Sigmoid colon (tissue), 7 donors: ENCODE measurements at places on chromosomes 2 and 18.

- H3K27ac ChIP-seq = peak overlapping the region; percentile 73
- H3K4me3 ChIP-seq = peak overlapping the region; percentile 7
- DNase-seq = peak; percentile 88
- H3K36me3 ChIP-seq = no peaks in the 10 kb centered on the region
- no peaks in the 10 kb centered on the region for H3K4me1 ChIP-seq
Observed at GRCh38 chr2:237156031-237156856, 70.6 kb downstream of the COPS8 start.

- no peak overlapping the region for H3K27ac ChIP-seq
- H3K36me3 ChIP-seq = no peaks in the 10 kb centered on the region
- no peak for DNase-seq
- no peak overlapping the region for H3K4me3 ChIP-seq
- H3K27me3 ChIP-seq = no peaks in the 10 kb centered on the region
Observed at GRCh38 chr2:202152104-202152715, 79.2 kb downstream of the KIAA2012 start.

- no peak for DNase-seq
- no peaks in the 10 kb centered on the region for H3K36me3 ChIP-seq
- no peaks in the 10 kb centered on the region for H3K4me1 ChIP-seq
- peak overlapping the region; percentile 66 for H3K27ac ChIP-seq
Observed at GRCh38 chr2:37809525-37809924, 115.6 kb upstream of the RMDN2 start.

DNA sequence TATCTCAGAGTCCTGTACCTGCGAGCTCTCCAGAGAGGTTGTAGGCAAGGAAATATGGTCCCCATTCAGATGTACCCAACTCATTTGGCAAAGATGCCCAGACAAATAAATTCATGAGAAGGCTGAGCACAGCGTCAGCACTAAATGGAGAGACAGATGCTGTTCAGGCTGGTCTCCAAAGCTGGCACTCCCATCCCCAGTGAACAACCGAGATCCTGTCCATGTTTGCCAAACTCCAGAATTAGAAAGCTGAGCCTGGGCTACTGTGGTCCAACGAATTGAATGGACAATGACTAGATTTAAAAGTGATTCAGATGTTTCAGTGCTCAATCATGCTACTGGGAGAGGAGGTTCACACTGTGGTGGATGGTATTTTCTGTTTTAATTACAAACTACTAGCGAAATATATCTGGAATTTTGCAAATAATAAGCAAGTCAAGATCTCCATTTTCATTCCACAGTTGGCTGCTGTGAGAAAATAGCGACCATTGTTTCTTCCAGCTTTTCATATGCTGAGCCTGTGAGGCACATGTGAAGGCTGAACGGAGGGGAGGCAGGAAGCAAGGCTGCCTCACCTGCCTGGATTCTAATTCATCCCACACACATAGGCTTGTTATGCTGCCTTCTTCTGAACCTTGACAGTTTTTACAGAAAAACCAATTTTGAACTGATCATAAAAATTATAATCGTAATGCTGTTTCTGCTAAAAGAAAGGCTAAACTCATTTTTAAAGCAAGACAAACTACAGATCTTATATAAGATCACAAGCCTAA is 22.6 kb upstream of the DAPL1 start:
- H3K36me3 ChIP-seq = no peaks in the 10 kb centered on the region
- DNase-seq = no peak
- no peak overlapping the region for H3K27ac ChIP-seq
- H3K27me3 ChIP-seq = no peaks in the 10 kb centered on the region

- no peaks in the 10 kb centered on the region for H3K36me3 ChIP-seq
- H3K27me3 ChIP-seq = no peaks in the 10 kb centered on the region
- peaks cover 15% of the 10 kb centered on the region for H3K4me1 ChIP-seq
- no peak overlapping the region for H3K27ac ChIP-seq
- DNase-seq = no peak
- H3K4me3 ChIP-seq = no peak overlapping the region
Observed at GRCh38 chr2:58991357-58991756, 750.2 kb upstream of the FANCL start.

GRCh38 chr2:182422864-182423263 is 4.0 kb downstream of the PDE1A start:
- H3K36me3 ChIP-seq = no peaks in the 10 kb centered on the region
- peak overlapping the region; percentile 76 for H3K27ac ChIP-seq
- peak overlapping the region; percentile 11 for H3K4me3 ChIP-seq
- H3K27me3 ChIP-seq = no peaks in the 10 kb centered on the region
- DNase-seq = no peak
- no peaks in the 10 kb centered on the region for H3K4me1 ChIP-seq

GRCh38 chr18:7072593-7072992 is 45.0 kb downstream of the LAMA1 start:
- H3K27ac ChIP-seq = no peak overlapping the region
- H3K27me3 ChIP-seq = no peaks in the 10 kb centered on the region
- H3K4me1 ChIP-seq = no peaks in the 10 kb centered on the region
- no peak for DNase-seq

DNA sequence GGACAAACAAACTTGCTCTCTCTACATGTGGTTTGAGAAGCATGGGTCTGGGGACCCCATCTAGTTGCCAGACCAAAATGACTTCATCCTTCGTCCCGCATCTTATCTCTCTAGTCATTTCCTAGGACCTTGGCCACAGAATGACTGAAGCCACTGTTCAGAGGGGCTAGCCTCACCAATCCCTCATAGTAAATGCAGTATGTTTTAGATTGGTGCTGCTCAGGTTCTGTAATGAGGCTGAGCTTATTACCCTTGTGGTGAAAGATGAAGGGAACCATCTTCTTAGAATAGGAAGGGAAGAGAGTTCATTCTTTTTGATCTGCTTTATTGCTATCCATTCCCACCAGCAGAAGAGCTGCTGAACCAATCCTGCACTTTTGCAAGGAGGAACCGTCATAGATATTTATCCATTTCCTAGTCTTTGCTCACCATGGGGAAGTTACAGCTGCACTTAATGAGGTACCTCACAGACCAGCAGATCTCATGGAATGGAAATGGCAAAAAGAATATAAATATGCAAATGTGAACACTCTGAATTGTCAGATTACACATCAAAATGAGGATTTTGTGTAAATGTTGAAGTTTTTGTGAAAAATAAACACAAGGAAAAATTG is 436.7 kb downstream of the LPIN1 start:
- no peak overlapping the region for H3K27ac ChIP-seq
- no peak overlapping the region for H3K4me3 ChIP-seq
- peaks cover 6% of the 10 kb centered on the region for H3K4me1 ChIP-seq
- no peaks in the 10 kb centered on the region for H3K27me3 ChIP-seq
- no peak for DNase-seq
- no peaks in the 10 kb centered on the region for H3K36me3 ChIP-seq

DNA sequence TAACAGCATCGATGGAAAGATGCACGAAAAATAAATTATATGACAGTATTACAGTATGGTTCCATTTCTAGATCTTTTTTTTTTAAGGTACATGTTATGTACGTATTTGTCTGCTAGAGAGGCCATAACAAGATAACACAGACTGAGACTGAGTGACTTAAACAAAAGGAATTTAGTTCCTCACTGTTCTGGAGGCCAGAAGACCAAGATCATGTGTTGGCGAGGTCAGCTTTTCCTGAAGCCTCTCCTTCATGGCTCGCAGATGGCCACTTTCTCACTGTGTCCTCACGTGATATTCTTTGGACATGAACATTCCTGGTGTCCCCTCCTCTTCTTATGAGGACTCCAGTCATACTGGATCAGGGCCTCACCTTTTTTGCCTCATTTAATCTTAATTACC is 177.4 kb downstream of the CAPN13 start:
- H3K4me1 ChIP-seq = no peaks in the 10 kb centered on the region
- H3K27ac ChIP-seq = no peak overlapping the region
- H3K27me3 ChIP-seq = no peaks in the 10 kb centered on the region
- DNase-seq = no peak

GRCh38 chr2:144357623-144358373 is 162.1 kb downstream of the ZEB2 start:
- DNase-seq = no peak
- no peak overlapping the region for H3K4me3 ChIP-seq
- H3K36me3 ChIP-seq = no peaks in the 10 kb centered on the region
- no peak overlapping the region for H3K27ac ChIP-seq
- no peaks in the 10 kb centered on the region for H3K27me3 ChIP-seq

DNA sequence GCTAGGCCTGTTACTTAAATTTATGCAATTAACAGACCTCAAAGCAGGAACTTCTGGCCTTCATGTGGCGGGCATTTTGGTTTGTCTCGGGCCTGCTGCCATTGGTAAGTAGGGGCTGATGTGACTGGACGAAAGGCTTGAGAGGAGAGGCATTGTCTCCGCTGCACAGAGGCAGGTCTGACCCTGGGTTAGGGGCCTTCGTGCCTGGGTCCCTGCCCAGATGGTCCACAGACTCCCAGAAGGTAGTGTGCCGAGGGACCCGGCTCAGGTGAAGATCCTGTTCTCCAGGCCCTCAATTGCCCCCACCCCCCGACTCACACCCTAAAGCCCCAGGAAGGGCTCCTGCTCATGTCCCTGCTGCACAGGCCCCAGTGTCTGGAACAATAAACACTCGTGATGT is 764.9 kb downstream of the TMEM182 start:
- H3K4me3 ChIP-seq = no peak overlapping the region
- no peaks in the 10 kb centered on the region for H3K27me3 ChIP-seq
- no peaks in the 10 kb centered on the region for H3K36me3 ChIP-seq

GRCh38 chr18:36756242-36756641 is 72.6 kb downstream of the TPGS2 start:
- no peak for DNase-seq
- H3K36me3 ChIP-seq = peaks cover 8% of the 10 kb centered on the region
- H3K4me3 ChIP-seq = no peak overlapping the region
- H3K27ac ChIP-seq = no peak overlapping the region

GRCh38 chr18:5543773-5544389 is at the start of gene EPB41L3:
Gene EPB41L3 (minus strand): TSS chr18:5543997. CDS start chr18:5489183, 54,814 bp downstream.
- peaks cover 14% of the 10 kb centered on the region for H3K27me3 ChIP-seq
- DNase-seq = peak; percentile 84
- H3K36me3 ChIP-seq = no peaks in the 10 kb centered on the region
- H3K4me1 ChIP-seq = peaks cover 15% of the 10 kb centered on the region
- peak within 1 kb of the TSS; percentile 79 for H3K27ac ChIP-seq
- peak within 1 kb of the TSS; percentile 78 for H3K4me3 ChIP-seq

GRCh38 chr2:120825370-120826259 is 89.9 kb downstream of the GLI2 start:
- H3K27me3 ChIP-seq = no peaks in the 10 kb centered on the region
- H3K4me3 ChIP-seq = no peak overlapping the region
- peaks cover 41% of the 10 kb centered on the region for H3K4me1 ChIP-seq

DNA sequence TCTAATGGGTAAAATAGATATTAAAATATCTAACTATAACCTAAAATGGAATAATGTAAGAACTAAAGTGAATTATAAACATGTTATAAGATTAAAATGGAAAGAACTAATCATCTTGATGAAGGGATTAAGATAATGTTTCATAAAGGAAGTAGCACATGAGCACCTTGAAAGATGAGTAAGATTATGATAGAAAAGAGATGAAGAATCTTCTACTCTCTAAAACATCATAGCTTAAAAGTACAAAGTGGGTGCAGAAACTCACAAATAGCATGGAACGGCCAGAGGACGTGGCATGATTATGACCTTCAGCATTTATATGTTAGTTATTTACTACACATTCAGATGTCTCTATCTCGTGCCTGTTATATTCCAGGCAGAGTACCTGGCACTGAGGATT is 76.2 kb upstream of the COL5A2 start:
- H3K27ac ChIP-seq = no peak overlapping the region
- peaks cover 15% of the 10 kb centered on the region for H3K4me1 ChIP-seq
- no peaks in the 10 kb centered on the region for H3K36me3 ChIP-seq
- no peaks in the 10 kb centered on the region for H3K27me3 ChIP-seq
- no peak overlapping the region for H3K4me3 ChIP-seq

DNA sequence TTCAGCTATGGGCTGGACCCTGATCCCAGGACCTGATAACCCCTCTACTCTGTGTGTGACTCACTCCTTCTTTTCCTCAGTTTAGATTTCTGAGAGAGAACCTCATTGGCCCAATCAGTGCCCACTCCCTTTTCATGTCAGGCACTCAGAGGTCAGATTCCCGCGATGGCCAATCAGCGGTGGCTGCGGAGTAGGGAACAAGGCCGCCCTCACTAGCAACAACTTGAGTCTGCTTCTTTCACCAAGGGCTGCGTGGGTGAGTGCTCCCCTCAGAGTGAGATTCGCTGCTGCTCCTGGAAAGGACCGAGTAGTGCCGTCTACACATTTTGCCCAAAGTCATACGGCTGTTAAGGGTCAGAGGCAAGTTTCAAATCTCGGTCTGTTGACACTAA is 34.7 kb downstream of the NPPC start:
- H3K27ac ChIP-seq = no peak overlapping the region
- peaks cover 4% of the 10 kb centered on the region for H3K27me3 ChIP-seq
- no peaks in the 10 kb centered on the region for H3K36me3 ChIP-seq
- DNase-seq = no peak

DNA sequence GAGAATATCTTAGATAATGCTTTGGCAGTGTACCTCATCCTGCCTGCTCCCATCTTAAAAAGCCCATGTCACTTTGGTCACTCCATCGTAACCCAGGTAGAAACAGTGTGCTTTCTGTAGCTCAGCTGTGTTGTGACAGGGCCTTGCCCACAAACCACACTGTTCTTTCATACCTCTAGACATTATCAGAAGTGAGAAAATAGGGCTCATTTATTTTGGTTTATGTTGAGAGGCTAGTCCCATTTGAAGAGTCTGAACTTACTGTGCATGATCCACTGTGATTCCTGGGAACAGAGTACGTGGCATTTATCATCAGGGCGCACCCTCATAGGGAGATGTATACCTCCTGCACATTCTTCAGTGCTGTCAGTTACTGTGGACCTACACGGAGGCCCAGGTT is 69.7 kb downstream of the FEZ2 start:
- H3K4me3 ChIP-seq = no peak overlapping the region
- no peak overlapping the region for H3K27ac ChIP-seq
- no peak for DNase-seq
- H3K27me3 ChIP-seq = no peaks in the 10 kb centered on the region

GRCh38 chr2:63658176-63658968 is 69.6 kb downstream of the MDH1 start:
- DNase-seq = no peak
- no peaks in the 10 kb centered on the region for H3K4me1 ChIP-seq
- no peaks in the 10 kb centered on the region for H3K36me3 ChIP-seq
- H3K27ac ChIP-seq = no peak overlapping the region
- no peak overlapping the region for H3K4me3 ChIP-seq

GRCh38 chr2:586641-587076 is 90.5 kb downstream of the TMEM18 start:
- no peaks in the 10 kb centered on the region for H3K4me1 ChIP-seq
- H3K4me3 ChIP-seq = no peak overlapping the region
- no peaks in the 10 kb centered on the region for H3K27me3 ChIP-seq
- no peak overlapping the region for H3K27ac ChIP-seq

- H3K27me3 ChIP-seq = no peaks in the 10 kb centered on the region
- H3K36me3 ChIP-seq = no peaks in the 10 kb centered on the region
- no peak overlapping the region for H3K27ac ChIP-seq
- DNase-seq = no peak
- H3K4me1 ChIP-seq = peaks cover 36% of the 10 kb centered on the region
Observed at GRCh38 chr2:88074854-88075292, 7.2 kb downstream of the SMYD1 start.

DNA sequence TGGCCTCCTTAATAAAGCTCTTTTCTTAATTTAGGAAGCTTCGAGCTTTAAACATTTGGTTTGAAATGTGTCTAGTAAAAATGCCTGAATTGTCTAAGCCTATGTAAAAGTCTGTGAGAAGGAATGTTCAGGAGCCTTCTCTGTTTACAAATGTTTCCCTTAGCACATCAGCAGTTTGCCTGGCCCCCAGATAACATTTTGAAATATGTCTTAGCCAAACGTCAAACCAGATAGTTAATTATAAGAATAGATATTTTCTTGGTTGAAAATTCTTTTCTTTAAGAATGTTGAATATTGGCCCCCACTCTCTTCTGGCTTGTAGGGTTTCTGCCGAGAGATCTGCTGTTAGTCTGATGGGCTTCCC is 498.6 kb downstream of the CCDC85A start:
- no peak overlapping the region for H3K27ac ChIP-seq
- H3K4me1 ChIP-seq = no peaks in the 10 kb centered on the region
- no peak for DNase-seq
- no peaks in the 10 kb centered on the region for H3K27me3 ChIP-seq
